ENCODE measurements at places on chromosomes 12 and 14. TPM values are rescaled to one million over a fixed set of nuclear protein-coding genes. Genes with fewer than 3 reads are reported as not detected.

The RNU4-1 gene
- under 0.01 TPM for total RNA-seq

The TAS2R13 gene
- 0.16 TPM for total RNA-seq

The KLRB1 gene
- not detected for total RNA-seq

The FSCB gene
- total RNA-seq: not detected

The NUDT14 gene
- total RNA-seq: 63.2 TPM

The CD9 gene
- 169 TPM for total RNA-seq

The SLC10A1 gene
- not detected for total RNA-seq

The CMA1 gene
- not detected for total RNA-seq

The PLEKHH1 gene
- 11.0 TPM for total RNA-seq

The GPRC5A gene
- 162 TPM for total RNA-seq

The DDN gene
- total RNA-seq: 0.66 TPM

The CCDC38 gene
- not detected for total RNA-seq

The OTOGL gene
- total RNA-seq: 0.18 TPM

The LRRC9 gene
- not detected for total RNA-seq
